ENCODE measurements at places on chromosomes 1 and 21. TPM values are rescaled to one million over a fixed set of nuclear protein-coding genes. Genes with fewer than 3 reads are reported as not detected.

DNA sequence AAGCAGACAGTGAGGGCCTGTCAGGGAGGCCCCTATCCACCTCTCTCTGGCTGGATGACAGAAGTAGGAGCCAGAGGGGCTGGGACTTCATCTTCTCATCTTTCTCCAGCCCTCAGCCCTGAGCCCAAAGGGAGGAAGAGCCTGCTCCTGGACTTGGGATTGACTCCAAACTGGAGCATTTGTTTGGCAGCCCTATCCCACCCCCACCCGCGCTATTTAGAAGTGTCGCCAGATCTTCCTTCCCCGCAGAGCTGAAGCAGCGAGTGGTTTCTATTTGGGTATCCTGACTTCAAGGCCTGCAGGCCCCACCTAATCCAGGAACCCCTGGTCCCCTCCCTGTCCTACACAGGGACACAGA, 9.6 kb downstream of the NES start:
- no peak for DNase-seq

GRCh38 chr1:198191117-198191516, 34.3 kb downstream of the NEK7 start:
- no peak for DNase-seq

DNA sequence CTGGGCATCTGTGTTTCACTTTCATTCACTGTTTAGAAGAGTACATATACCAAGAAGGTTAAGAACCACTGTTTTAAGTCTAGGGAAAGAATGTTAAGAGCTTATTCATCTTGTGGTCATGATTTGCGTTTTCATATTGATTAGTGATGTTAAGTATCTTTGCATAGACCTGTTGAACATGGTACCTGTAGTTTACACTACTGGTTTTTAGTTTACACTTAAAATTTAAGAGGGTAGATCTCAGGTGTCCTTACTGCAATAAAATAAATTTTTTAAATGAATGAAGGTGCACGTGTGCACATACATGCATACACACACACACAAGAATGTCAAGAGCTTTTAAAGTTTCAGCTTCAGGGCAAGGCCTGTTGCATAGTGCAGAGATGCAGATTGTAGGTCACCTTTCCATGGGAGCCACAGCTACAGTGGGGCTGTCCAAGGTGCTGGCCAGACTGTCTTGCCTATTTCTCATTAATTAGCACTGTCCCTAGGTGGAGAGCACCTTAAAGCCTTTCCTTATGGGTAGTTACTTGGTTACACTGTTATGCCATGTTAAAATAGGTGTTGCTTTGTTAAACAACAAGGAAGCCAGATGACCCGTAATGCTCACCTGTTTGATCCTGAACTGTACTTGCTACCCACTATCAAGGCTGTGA, 543.0 kb upstream of the DAB1 start:
- DNase-seq = no peak

DNA sequence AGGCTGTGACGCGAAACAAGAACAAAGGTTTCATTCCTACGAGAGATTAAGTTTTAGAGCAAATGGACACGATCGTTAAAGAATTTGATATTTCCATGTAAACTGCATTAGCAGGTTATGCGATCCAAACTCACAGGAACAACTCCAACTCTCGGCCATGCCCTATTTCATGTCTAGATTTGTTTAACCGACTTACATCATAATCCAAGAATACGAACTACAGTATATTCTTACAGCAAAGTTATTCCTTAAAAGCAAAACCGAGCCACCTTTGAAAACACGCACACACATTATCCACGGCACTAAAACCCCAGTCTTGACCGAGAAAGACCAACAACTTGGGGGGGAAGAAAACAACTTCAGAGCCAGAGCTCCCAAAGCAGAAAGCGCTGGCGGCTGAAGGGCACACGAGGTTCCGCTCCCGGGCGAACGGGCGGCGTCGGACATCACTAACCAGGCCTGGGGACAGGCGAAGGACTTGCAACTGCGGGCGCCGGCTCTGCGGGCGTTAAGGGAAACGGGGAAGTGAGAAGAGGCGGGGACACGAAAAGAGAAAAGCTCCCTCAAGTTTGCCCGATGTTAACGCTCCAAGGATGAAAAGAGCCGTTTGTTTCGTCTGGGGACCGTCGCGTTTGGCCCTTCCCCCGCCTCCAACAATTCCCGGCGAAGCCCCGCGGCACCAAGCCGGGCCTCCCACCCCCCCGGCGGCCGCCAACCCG, 690 bp downstream of the B3GALNT2 start:
- peak; percentile 34 for DNase-seq

GRCh38 chr1:85952460-85952859, 204.1 kb downstream of the COL24A1 start:
- DNase-seq = no peak

GRCh38 chr1:201408176-201408833, 9.2 kb upstream of the LAD1 start:
- DNase-seq = peak; percentile 83

DNA sequence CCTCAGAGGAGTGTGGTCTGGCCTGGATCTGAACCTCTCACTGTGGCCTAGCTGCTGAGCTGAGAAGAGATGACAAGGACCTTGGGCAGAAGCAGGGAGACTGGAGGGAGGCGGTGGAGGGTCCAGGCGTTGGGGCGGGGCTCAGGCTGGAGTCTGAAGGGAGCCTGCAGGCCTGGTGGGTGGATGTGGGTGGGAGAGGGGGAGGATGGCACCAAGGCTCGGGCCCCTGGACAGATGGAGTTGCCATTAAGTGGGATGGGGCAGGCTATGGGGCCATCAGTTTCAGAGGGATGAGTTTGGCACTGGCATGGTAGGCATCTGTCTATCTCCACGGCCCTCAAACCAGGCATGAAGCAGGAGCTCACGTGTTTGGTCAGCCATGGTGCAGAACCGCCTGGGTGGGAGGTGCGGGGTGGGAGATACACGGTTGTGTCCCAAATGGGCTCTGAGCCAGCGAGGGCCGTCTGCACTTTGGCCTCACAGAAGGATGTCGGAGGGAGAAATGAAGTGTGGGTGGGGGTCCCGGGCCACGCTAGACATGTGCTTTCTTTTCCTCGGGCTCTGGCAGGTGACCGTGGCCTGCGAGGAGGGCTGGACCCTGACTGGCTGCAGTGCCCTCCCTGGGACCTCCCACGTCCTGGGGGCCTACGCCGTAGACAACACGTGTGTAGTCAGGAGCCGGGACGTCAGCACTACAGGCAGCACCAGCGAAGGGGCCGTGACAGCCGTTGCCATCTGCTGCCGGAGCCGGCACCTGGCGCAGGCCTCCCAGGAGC, 23.6 kb downstream of the PCSK9 start:
- no peak for DNase-seq

DNA sequence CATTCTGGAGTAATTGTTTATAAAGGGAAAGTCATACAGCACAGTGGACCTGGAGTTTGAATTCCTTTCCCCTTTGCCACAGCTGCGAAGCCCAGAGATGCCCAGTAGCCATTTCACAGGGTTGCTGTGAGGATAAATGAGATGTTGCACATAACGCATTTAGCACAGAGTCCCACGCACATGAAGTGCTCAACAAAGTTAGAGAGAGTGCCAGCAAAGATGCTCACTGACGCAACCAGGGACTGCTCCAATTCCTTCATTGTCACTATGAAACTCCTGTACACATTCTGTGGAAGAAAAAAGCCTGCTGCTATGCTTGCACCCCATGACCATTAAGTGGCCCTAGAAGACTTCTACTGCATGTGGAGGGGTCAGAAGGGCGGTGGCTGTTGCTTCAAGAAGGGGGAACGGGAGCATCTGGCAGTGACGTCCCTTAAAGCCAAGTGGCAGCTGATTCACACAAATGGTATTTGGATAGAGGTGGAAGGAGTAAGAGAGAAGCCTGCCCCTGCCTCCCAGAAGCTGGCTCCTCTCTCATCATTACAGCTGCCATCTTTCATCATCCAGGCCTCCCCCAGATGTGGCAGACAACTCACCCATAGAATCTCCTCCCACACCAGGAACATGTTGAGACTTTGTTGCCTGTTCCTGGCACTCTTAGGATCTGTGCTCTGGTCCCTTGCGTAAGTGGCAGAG, 26.5 kb upstream of the VAV3 start:
- no peak for DNase-seq

DNA sequence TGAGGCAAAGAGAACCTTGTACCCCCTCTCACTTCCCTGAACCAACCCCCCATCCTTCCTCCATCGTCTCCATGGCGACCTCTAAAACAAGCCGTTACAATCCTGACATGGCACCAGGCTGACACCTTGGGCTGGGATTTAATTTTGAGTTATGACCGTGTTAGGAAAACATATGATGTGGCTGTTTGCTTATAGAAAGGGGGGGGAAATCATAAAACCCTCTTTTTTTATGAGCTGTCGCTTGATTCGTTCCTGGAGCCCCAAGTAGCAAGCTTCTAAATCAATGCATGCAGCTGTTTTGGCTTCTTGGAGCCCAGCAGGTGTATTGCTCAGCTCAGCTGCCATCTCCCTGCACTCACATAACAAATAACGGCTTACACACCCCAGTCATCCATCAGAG, 301.2 kb upstream of the SPAG17 start:
- no peak for DNase-seq

GRCh38 chr1:109863667-109864046, 47.0 kb upstream of the CSF1 start:
- no peak for DNase-seq

GRCh38 chr1:27097484-27097917, 57.4 kb downstream of the SLC9A1 start:
- peak; percentile 77 for DNase-seq

GRCh38 chr1:26578167-26578566, 48.6 kb downstream of the RPS6KA1 start:
- no peak for DNase-seq

DNA sequence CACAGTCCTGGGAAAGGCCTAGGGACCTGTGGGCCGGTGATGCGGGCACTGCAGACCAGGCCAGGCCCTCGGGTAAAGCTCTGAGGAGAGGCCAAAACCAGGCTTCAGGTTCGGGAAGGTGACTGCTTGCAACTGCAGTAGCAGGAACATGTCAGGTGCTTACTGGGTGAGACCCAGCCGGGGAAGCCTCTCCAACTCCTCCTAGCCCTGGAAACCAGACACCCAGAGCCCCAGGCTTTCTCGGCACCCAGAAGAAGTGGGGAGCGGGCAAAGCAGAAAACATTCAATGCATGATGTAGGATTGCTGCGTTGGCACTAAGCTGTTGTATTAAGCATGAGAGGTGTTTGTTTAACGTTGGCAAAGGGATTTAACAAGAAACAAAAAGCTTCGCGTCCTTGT, 20.2 kb upstream of the GNPAT start:
- no peak for DNase-seq

- no peak for DNase-seq
Observed at GRCh38 chr1:203891950-203892349, 30.6 kb downstream of the SNRPE start.

PKLR gene
- not detected for total RNA-seq

GNAT2 gene
- 0.34 TPM for total RNA-seq

LRRIQ3 gene
- 1.6 TPM for total RNA-seq

OR2T3 gene
- not detected for total RNA-seq

PRAMEF13 gene
- not detected for total RNA-seq

LRRC71 gene
- not detected for total RNA-seq
